ENCODE measurements at places on chromosomes 6 and 20. TPM values are rescaled to one million over a fixed set of nuclear protein-coding genes. Genes with fewer than 3 reads are reported as not detected.

The SLC17A1 gene
- not detected for total RNA-seq

The SIRPB2 gene
- not detected for total RNA-seq

The CASS4 gene
- total RNA-seq = 0.67 TPM

The TMEM217 gene
- 2.0 TPM for total RNA-seq

The LY6G5B gene
- 34.2 TPM for total RNA-seq

The SPTLC3 gene
- total RNA-seq = 28.5 TPM

The FAM83B gene
- total RNA-seq = 12.2 TPM

The EPB41L2 gene
- total RNA-seq = 67.6 TPM

The PNPLA1 gene
- total RNA-seq = 0.14 TPM

The STMND1 gene
- total RNA-seq = 0.34 TPM

The CGA gene
- not detected for total RNA-seq

DNA sequence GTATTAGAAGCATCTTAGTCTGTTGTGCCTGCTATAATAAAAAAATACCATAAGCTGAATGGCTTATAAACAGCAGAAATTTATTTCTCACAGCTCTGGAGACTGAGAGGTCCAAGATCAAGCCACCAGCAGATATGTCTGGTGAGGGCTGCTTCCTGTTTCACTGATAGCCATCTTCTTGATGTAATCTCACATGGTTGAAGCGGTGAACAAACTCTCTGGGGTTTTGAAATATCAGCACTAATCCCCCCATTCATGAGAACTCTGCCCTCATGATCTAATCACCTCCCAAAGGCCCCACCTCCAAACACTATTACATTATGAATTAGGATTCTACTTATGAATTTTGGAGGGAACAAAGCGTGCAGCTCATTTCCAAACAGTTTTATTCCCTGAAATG, 11.6 kb upstream of the CLVS2 start:
- no peak overlapping the region for H3K27ac ChIP-seq
- DNase-seq = no peak
- H3K4me1 ChIP-seq = no peaks in the 10 kb centered on the region
- H3K36me3 ChIP-seq = no peaks in the 10 kb centered on the region
- peaks cover 59% of the 10 kb centered on the region for H3K27me3 ChIP-seq
- H3K4me3 ChIP-seq = no peak overlapping the region

DNA sequence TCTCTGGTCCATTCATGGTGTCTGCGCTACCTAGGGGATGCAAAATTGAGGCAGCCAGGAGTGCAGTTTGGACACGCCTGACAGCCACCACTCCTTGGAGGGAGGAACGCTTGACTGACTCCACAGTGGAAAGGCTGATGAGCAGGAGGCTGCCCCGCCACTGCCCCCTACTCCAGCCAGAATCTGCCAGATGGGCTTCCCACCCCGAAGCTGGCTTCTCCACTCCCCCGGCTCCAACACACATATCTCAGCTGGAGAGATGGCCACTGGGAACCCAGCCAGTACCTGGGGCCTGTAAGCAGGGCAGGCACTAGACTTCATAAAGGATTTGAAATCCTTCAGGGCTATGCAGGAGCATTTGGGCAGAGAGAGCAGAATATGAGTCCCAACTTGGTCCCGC, 51.4 kb upstream of the BLCAP start:
- no peaks in the 10 kb centered on the region for H3K36me3 ChIP-seq
- DNase-seq = no peak
- no peaks in the 10 kb centered on the region for H3K4me1 ChIP-seq
- H3K4me3 ChIP-seq = no peak overlapping the region

DNA sequence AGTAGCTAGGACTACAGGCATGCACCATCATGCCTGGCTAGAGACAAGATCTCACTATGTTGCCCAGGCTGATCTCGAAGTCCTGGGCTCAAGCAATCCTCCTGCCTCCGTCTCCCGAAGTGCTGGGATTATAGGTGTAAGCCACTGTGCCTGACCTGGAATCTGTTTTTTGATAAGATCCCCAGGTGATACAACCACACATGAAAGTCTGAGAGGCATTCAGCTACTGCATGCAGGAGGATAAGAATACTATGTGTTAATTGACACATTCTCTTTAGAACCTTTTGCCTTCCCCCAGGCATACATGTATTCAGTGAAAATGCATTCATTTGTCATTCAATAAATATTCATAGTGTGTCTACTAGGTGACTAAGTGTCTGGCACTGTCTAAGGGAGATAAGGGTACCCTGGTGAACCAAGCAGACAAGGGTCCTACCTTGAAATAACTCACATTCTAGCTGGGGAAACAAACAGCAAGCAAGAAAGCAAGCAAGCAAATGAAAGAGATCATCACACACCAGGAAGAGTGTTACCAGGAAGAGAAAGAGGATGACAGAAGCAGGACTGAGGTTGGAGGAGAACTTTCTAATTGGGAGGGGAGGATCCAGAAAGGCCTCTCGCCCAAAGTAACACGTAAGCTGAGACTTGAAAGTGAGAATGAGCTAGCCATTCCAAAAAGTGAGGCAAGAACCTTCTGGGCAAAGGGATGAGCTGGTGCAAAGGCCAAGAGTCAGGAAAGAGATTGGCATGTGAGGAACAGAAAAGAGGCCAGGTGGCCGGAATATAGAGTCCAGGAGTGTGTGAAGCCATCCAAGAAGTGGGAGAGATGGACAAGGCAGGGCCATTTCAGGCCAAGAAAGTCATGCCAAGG, 6.5 kb downstream of the GFOD1 start:
- DNase-seq = no peak
- H3K4me3 ChIP-seq = no peak overlapping the region
- H3K27me3 ChIP-seq = peaks cover 29% of the 10 kb centered on the region

GRCh38 chr20:51636123-51636522, 93.6 kb upstream of the NFATC2 start:
- H3K27ac ChIP-seq = no peak overlapping the region
- H3K27me3 ChIP-seq = no peaks in the 10 kb centered on the region
- peaks cover 24% of the 10 kb centered on the region for H3K36me3 ChIP-seq
- no peak for DNase-seq
- H3K4me3 ChIP-seq = no peak overlapping the region
- peaks cover 20% of the 10 kb centered on the region for H3K4me1 ChIP-seq

- no peak for DNase-seq
- peaks cover 22% of the 10 kb centered on the region for H3K4me1 ChIP-seq
- no peak overlapping the region for H3K27ac ChIP-seq
- no peaks in the 10 kb centered on the region for H3K36me3 ChIP-seq
- peaks cover 30% of the 10 kb centered on the region for H3K27me3 ChIP-seq
Observed at GRCh38 chr6:90895299-90896074, 308.6 kb upstream of the MAP3K7 start.

DNA sequence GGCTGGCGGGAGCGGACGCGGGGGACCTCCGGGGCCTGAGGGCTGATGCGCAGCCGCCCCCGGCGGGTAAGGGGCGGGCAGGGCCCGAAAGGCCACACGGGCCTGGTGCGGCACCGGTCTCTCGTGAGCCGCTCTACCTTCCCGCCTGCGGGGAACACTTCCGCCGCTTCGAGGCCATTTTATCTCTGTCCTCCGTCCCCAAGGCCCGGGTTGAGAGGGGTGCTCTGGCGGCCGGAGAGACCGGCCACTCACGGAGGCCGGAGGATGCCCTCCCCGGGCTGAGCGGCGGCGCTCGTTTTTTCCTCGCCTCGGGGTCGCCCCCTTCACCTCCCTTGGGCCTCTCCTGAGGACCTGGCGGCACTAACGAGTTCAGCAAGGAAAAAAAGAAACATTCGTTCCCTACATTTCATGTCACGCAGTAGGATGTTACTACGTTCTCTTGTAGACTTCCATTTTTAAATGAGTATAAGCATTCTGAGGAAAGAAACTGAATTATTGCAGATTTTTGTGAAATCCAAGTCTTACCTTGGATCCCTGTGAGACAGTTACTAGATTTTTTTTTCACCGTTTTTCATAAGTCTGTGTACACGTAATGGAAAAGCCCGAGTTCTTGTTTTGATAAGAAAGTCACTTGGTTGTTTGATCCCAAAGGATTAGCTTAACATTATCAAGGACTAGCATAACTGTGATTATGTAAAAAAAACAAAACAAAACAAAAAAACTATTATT, 575 bp downstream of the WTAP start:
- no peaks in the 10 kb centered on the region for H3K27me3 ChIP-seq
- H3K4me3 ChIP-seq = peak overlapping the region; percentile 87
- no peak for DNase-seq
- H3K4me1 ChIP-seq = peaks cover 28% of the 10 kb centered on the region

DNA sequence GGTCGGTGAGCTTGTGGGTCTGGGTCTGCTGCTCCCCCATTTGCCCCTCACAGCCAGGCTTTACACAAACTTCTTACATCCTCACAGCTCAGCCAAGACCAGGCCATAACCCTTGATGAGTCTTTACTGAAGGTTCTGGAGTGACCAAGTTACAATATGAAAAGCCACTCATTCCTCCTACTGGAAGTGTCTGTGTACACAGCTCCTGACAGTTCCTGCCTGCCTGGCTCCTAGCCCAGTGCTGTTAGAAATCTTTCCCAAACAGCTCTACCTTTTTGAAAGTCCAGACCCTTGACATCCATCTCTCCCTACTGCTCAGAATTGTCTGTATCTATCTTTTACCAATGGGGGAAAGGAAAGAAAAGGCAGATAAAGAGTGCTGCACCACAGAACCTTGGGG, 106.9 kb downstream of the PAX1 start:
- H3K27ac ChIP-seq = no peak overlapping the region
- H3K27me3 ChIP-seq = peaks cover 41% of the 10 kb centered on the region
- H3K4me3 ChIP-seq = no peak overlapping the region
- no peak for DNase-seq
- no peaks in the 10 kb centered on the region for H3K36me3 ChIP-seq

GRCh38 chr6:125784365-125784764, 6.4 kb upstream of the NCOA7 start:
- peaks cover 3% of the 10 kb centered on the region for H3K4me1 ChIP-seq
- no peaks in the 10 kb centered on the region for H3K36me3 ChIP-seq

GRCh38 chr20:21289651-21290050, 13.5 kb upstream of the XRN2 start:
- H3K36me3 ChIP-seq = no peaks in the 10 kb centered on the region
- DNase-seq = no peak
- H3K27ac ChIP-seq = no peak overlapping the region

GRCh38 chr6:106383573-106383972, 23.1 kb downstream of the CRYBG1 start:
- peaks cover 22% of the 10 kb centered on the region for H3K27me3 ChIP-seq
- no peaks in the 10 kb centered on the region for H3K4me1 ChIP-seq
- H3K27ac ChIP-seq = no peak overlapping the region
- no peaks in the 10 kb centered on the region for H3K36me3 ChIP-seq

DNA sequence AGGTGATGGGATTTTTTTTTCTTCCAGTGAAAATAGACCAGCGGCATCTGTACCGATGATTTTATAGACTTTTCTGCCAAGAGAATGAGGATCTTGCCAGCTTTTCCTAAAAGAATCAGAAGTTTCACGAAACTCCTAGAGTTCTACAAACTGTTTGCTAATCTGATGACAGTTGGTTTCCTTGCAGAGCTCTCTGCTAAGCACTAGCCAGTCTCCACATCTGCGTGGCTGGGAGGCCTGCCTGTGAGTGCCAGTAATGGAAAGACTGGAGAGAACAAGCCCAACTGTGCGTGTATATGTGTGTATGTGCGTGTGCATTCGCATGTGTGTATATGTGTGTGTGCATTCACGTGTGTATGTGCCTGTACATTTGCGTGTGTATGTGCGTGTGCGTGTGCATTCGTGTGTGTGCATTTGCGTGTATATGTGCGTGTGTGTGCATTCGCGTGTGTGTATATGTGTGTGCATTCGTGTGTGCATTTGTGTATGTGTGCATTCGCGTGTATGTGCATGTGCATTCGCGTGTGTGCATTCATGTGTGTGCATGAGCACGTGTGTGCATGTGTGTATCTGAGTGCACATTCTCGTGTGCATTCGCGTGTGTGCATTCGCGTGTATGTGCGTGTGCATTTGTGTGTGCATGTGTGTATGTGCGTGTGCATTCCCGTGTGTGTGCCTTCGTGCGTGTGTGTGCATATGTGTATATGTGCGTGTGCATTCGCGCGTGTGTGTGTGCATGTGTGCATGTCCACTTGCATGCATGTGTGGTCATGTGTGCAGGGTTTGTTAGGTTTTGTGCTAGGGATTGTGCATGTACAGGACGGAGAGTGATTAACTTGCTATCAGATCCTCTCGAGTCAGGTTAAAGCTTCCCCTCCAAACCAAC, 379.4 kb downstream of the TAF4 start:
- no peak for DNase-seq
- H3K4me3 ChIP-seq = no peak overlapping the region
- no peak overlapping the region for H3K27ac ChIP-seq
- H3K27me3 ChIP-seq = peaks cover 61% of the 10 kb centered on the region

DNA sequence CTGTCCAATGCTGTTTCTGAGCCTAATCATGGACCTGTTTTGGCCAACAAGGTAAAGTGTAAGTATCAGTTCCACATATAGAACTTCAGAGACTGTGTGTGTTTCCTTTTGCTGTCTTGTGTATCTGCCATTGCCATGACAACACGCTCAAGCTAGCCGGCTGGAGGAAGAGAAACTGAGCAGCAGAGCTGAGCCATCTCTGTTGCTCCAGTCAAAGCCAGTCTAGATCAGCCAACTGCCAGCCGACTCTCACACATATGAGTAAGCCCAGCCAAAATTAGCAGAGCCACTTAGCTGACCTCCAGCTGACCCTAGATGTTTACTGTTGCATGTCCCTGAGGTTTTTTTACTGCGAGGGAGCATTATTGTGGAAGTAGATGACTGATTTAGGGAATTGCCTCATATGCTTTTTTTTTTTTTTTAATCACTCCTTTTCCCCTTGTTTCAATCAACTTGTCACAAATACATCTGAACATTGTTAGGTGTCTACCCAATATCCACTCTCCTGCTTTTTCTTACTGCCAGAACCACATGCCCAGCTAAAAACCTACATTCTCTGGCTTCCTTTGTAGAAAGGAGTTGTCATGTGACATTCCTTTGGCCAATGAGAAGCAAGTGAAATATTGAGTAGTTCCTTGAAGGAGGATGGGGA, 304.3 kb upstream of the SUPT3H start:
- no peak overlapping the region for H3K4me3 ChIP-seq
- no peak overlapping the region for H3K27ac ChIP-seq
- H3K4me1 ChIP-seq = peaks cover 23% of the 10 kb centered on the region

- no peak for DNase-seq
- H3K4me3 ChIP-seq = no peak overlapping the region
- no peaks in the 10 kb centered on the region for H3K4me1 ChIP-seq
- H3K27me3 ChIP-seq = no peaks in the 10 kb centered on the region
- H3K27ac ChIP-seq = no peak overlapping the region
Observed at GRCh38 chr6:46964716-46965519, 43.2 kb upstream of the ADGRF5 start.

DNA sequence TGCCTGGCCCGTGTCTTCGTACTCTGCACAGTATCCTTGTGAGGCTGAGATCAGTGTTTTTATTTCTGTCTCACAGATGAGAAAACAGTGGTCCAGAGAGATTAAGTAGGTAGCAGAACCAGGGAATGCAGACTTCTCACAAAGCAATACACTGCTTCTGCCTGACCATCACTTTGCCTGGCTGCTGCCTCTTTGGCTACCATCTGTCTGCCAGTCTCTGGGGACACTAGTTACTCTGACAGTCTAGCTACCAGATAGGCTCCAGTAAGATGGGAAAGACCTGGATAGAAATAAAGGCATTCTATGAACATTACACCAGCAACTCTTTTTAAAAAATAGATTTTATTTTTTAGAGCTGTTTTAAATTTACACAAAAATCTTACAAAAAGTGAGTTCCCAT, 96.9 kb downstream of the PHACTR3 start:
- no peaks in the 10 kb centered on the region for H3K36me3 ChIP-seq
- no peaks in the 10 kb centered on the region for H3K27me3 ChIP-seq
- no peak overlapping the region for H3K27ac ChIP-seq
- no peak overlapping the region for H3K4me3 ChIP-seq

All from mesothelial cell of epicardium (in vitro differentiated cells).